ENCODE measurements at places on chromosomes 5 and 9.

DNA sequence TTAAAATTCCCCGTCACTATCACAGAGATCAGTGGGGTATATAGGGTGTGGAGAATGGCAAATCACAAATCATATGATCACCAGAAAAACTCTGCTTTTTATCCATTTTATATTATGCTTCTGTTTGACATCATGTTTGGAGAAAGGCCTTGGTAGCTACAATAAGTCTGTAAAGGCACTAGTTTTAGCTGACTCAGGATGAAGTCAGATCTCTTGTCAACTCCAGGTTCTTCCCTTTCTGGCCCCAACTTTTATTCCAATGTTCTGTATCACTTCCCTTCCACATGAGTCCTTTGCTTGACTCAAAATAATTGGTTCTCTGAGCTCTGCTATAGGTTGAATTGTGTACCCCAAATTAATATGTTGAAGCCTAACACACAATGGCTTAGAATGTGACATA lies 484.9 kb downstream of the PTPRD start:
- DNase-seq = no peak

DNA sequence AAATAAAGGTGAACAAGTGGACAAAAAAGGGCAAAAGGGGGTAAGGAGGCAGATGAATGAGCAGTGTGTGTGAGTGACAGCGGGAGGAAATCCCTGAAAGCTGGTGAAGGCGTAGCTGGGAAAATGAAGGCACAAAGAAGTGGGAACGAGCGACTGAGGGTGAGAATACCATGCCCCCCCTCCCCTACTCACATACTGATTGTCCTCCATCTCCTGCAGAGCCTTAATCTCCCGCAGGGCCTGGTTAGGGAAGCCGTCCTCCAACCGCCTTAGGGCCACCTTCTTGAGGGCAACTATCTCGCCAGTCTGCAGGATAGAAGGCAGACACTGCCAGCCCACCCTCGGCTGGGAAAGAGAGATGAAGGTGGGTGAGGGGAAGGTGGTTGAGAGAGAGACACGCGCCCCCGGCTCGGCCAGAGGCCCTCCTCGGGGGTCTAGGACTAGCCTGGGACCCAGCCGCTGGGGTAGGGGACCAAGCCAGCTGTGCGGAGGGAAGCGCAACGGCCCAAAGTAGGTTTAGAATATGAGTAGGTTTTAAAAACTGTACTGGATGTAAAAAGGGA lies 522 bp downstream of the CDK20 start:
- no peak for DNase-seq

DNA sequence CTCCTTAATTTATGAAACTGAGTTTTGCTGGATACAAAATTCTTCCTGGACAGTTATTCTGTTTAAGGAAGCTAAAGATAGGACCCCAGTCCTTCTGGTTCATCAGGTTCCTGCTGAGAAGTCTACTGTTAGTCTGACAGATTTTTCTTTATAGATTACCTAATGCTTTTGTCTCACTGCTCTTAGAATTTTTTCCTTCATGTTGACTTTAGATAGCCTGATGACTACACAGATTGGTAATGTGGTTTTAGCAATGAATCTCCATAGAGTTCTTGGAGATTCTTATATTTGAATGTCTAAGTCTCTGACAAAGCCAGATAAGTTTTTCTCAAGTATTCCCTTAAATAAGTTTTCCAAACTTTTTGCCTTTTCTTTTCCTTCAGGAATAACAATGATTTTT lies 419.7 kb downstream of the CDH10 start:
- no peak for DNase-seq

GRCh38 chr5:39986614-39987013 lies 561.8 kb upstream of the DAB2 start:
- no peak for DNase-seq

DNA sequence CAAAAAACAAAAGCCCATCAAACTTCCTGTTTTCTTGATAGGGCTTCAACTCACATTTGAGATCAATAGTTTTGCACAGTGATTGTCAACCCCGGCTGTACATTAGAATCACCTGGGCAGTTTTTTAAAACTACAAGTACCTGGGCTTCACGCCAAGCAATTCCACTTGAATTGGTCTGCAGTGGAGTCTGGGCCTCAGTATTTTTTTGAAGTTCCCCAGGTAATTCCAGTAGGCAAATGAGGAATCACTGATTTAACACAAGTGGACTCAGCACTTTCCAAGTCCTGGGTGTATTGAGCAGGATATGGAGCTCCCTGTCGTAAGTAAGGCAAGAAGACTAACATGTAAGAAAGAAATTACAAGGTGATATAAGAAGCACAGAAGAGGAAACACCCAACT lies 14.8 kb upstream of the SMIM15 start:
- DNase-seq = no peak
